Posterior cingulate gyrus (tissue), 11 donors: ENCODE measurements at places on chromosomes 12 and 14.

- DNase-seq: no peak
These were observed 95.3 kb upstream of the SLC35F4 start for GRCh38 chr14:57960946-57961785.

DNA sequence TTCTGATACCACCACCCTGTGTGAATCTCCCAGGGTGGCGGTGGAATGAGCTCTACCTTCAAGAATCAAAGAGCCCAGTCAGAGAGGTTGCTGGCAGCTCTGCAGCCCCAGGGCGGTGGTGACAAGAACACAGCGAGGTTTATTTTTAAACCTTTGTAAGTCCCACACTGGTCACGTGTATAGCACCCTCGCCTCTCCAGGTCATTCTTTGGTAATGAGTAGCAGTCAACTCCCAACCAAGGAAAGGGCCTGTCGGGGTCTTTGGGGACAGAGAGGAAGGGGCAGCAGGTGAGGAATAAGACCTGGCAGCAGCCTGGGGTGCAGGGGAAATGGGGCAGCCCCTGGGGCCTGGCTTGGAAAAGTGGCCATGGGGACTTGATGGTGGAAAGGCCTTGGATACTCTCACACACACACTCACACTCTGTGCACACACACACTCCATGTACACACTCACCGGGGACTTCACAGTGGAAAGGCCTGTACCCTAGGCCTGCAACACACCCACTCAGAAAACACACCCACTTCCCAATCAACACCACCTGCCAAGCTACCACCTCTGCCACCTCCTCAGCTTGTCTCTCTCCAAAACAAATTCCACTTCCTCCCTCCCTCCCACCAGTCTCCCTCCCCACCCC, 178.6 kb downstream of the DPF3 start:
- peak; percentile 80 for DNase-seq

DNA sequence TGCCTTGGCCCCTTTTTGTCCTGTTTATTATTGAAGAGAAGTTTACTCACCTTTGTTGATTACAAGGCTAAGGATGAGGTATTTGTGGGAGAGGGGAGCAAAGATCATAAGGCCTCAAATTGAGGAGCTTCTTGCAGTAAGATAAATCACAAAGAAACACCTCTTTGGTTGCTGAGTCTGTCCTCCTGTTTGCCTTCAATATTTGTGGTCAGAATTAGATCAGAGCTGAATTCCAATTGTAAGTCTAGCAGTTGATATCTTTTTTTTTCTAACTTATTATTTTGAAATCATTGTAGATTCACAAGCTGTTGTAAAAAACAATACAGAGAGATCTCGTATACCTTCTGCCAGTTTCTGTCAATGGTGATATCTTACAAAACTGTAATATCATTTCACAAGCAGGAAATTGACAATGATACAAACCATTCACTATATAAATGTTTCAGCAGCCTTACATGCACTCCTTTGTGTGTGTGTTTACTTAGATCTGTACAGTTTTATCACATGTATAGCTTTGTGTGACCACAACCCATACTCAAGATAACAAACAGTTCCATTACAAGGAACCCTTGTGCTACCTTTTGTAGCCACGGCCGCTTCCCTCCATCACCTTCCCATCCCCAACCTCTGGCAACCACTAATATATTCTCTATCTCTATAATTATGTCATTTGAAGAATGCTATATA, 97.4 kb downstream of the KICS2 start:
- DNase-seq: no peak

- no peak for DNase-seq
These were observed 57.9 kb downstream of the SLC38A1 start for GRCh38 chr12:46210873-46211439.

DNA sequence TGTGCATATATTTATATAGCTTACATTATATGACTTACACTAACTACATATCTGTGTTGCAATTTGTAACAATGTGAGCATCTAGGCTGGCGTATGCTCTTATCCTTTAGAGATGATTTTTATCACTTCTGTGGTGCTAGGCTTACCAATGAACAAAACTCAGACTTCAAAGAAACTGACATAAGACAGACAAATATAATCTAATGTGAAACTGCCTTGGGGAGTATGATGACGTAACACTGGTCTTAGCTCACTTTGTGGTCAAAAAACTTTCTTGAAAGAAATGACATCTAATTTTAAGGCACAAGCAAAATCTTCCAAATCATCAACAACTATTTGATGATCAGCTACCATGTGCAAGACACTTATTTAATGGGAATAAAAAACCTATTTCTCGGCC, 50.0 kb downstream of the SOX5 start:
- DNase-seq: no peak
